Effector memory CD4-positive, alpha-beta T cell (primary cell): ENCODE measurements at places on chromosomes 6 and 20.

GRCh38 chr6:43037197-43037596 lies 15.8 kb downstream of the RRP36 start:
- no peak for DNase-seq

DNA sequence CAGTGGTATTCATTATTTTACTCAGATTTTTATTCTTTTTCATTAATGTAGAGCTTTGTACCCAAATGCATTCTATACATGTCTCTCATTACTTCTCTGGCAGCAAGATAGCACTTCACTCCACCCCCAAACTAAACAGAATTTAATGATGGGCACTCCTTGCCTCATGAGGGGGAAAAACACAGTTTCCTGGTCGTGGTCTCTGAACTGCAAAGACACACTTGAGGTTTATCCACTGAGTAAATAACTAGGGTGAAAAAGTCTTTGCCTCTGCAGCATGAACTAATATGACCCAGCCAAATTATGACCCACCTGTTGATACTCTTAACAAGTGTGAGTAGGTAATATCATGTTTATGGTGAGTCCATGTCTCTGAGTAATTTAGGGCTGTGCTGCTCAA lies 785.2 kb upstream of the FLRT3 start:
- DNase-seq = no peak

GRCh38 chr6:167153521-167153959 lies 4.2 kb downstream of the GPR31 start:
- DNase-seq = peak; percentile 42

DNA sequence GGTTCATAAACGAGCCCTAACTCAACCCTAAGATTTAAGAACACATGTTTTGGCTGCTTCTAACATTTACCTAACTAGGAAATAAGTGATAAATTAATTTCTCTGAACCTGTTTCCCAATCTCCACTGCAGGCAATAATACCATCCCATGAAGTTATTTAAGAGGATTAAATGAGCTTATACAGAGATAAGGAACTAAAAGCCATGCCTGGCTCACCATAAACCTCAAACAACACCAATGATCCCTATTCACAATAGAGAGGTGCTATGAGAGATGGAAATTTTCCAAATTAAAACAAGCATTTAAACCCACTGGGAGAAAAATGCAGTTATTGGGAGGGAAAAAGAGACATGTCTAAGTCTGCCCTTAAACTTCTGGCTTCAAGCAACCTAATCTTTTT lies 33.9 kb upstream of the KLHL31 start:
- no peak for DNase-seq

- DNase-seq = no peak
Measured at GRCh38 chr20:45153752-45154151, 20.9 kb upstream of the PI3 start.

DNA sequence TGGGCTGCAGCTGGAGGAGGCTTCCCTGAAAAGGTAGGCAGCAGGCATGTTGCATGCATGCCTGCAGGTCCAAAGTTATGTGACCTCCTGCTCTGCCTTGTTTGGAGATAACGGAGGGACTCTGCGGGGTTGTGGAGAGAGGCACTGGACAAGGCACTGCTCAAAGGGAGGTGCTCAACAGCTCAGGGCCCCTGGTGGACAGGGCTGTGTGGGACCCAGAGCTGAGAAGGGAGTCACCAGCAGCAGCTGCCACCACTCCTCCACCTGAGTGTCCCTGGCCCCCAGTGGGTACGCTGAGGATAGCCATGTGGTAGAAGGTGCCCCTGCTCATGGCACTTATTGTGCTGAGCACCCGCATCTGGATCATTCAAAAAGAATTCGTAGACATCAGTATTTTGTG lies 15.5 kb upstream of the CST8 start:
- DNase-seq = no peak

DNA sequence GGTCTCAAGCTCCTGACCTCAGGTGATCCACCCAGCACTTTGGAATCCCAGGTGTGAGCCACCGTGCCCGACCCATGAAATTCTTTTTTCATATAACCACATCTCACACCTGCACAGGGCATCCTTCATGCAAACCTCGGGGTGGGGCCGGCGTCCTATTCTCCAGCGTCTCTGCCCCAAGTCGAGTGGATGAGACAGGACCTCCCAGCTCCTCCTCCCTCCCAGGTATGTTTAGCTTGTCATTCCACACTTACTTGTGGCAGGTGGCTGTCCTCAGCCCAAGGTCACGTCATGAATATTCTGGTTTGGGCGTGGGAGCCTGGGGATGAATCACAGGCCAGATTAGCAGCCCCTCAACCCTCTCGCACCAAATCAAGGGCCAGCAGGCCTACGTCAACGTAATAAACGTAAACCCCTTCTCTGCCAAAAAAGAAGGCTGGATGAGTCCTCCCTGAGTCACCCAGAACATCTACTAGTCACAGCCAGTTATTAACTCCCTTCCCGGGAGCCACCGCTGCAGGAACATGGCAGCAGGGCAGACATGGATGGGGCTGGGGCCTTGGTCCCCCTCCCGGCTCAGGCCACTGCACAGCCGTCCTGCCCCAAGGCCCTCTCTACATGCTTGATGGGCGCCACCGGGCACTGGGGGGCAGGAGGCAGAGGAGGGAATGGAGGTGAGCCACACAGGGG lies 91.7 kb downstream of the YTHDF1 start:
- no peak for DNase-seq

GRCh38 chr20:11677836-11678235 lies 239.9 kb upstream of the BTBD3 start:
- DNase-seq = no peak

- no peak for DNase-seq
Measured at GRCh38 chr20:14955399-14955798, 618.0 kb upstream of the FLRT3 start.

- DNase-seq = no peak
Measured at GRCh38 chr6:18585032-18585573, 198.0 kb downstream of the RNF144B start.
